Activated T-cell treated with anti-CD3 and anti-CD28 coated beads for 24 hours (primary cell): ENCODE measurements at places on chromosomes 7 and 10.

GRCh38 chr10:12795315-12796110 lies 206.0 kb downstream of the CCDC3 start:
- DNase-seq, result no peak

DNA sequence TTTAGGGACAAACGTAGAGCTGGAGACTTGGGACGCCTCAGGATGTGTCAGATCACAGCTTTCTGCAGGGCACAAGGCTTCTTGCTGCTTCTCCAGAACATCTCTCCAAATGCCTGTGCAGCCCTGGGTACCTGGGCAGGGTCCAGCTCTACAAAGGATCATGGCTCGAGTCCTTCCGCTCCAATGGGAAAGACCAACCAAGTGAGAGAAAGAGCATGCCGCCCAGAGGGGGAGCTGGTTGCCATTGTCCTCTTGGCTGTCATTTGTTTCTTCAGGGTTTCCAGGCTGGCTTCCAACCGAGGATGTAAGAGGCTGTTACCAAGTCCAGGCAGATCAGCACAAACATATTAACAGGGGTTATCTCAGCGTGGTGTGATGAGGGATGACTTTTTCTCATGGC lies 5.6 kb upstream of the LEP start:
- DNase-seq, result no peak

DNA sequence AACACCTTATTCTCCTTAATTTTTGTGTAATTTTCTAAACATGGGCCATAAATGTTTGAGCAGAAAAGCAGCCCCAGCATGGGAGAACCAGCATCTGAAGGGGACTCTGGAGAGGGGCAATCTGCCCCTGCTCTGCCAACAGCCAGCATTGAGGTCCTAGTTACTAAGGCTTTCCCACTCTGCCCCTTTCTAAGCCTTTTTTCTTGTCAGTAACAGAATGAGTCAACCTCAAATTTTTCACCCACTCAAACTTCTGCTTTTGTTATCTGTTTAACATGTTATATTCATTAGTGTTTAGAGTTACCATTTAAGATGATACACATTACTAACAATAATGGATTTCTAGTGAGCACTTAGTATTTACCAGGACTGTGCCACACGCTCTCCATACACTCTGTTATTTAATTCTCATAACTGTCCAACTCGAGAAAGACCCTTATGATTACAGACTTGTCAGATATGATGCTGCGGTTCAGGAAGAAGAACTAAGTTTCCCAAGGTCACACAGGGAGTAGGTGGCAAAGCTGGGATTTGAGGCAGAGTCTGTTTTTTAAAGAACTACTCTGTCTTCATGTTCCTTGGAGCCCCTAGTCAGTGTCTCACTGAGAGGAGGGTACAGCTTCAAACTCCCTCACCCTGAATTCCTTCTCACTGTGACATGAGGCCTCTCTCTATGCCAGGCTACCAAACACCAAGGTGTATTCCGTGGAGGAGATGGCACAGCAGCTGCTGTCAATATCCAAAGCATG lies 19.9 kb upstream of the GPAM start:
- DNase-seq, result no peak

GRCh38 chr10:33277135-33277536 lies 57.3 kb downstream of the NRP1 start:
- DNase-seq, result no peak

- no peak for DNase-seq
Measured at GRCh38 chr7:91164506-91164905, 99.7 kb upstream of the FZD1 start.

GRCh38 chr7:15209429-15209828 lies 306.9 kb upstream of the DGKB start:
- DNase-seq, result no peak

DNA sequence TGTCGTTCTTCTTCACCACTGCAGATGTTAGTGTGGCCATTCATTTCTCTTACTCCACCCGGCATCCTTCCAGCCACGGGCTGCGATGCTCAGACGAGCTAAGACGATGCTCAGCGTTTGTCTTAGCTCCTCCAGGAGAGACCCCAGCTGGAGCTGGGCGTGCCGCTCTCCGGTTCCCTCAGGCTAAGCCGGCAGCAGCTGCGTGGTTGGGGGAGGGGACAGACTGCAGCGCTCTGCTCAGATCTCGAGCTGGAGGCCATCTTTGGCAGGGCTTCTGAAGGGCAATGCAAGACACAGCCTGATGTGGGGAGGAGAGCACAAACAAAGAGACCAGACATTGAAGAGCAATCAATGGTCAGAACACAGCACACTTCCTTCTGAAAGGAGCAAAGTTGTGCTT lies 4.8 kb downstream of the INA start:
- DNase-seq, result no peak

- no peak for DNase-seq
Measured at GRCh38 chr10:96369890-96370583, 11.2 kb upstream of the OPALIN start.

- no peak for DNase-seq
Measured at GRCh38 chr7:6475433-6476186, 27.9 kb upstream of the DAGLB start.

DNA sequence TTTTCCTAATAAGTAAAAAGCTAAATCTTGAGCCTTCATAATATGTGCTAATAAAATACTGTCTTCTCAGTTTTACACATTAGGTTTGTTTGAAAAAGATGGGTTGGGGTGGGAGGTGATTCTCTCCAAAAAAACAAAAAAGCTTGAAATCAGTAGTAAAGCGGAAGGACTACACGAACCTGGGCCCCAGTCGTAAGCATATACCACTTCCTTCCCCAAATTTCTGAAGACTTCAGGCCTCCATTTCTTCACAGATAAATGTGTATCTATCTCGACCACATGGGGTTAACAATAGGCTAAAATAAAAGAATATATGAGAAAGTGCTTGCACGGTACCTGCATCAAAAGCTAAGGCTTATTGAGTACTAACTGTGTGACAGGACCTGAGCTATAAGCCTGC lies 51.6 kb upstream of the PAX2 start:
- no peak for DNase-seq

DNA sequence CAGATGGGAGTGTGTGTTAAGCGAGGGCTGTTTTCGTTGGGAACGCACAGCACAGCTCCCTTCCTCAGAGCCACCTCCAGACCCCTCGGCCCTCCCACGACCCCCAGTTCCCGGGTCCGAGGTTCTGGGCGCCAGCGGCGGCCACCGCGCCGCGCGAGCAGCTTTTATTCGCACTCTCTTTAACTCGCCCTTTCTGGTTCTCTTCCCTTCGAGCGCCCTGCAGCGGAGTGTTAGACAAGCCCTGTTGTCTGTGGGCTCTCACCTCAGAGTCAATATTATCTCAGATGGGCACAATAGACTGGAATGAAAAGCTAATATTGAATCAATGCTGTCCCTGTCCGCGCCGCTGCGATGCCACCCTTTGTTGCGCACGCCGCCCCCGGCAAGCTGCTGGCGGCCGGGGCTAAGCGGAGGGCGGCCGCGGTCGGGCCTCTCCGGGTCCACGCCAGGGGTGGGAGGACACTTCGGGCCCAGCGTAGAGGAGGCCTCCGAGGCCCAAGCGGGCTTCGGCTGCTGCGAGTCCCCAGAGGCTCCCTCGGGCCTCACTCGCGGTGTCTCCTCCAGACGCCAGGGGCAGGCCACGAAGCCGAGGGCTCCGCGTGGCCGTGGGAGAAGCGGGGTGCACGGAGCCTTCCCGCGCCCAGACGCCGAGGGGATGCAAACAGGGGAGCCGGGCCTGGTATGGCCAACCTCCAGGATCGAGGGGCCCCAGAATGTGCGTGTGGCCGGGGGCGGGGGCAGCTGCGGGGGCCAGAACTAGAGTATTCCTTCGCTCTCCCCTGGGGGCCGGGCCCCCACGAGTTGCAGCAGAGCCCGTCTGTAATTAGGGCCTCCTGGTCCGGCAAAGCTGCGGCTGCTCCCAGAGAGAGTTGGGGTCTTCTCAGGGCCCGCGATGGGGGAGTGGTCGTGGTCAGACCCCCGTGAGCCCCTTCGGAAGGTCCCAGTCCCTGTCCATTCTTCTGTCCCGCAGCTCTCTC lies 7.9 kb upstream of the EMX2 start:
- DNase-seq, result no peak

GRCh38 chr7:158395780-158396278 lies 191.8 kb downstream of the PTPRN2 start:
- no peak for DNase-seq

GRCh38 chr10:89625041-89625765 lies 19.8 kb downstream of the PANK1 start:
- DNase-seq, result no peak

DNA sequence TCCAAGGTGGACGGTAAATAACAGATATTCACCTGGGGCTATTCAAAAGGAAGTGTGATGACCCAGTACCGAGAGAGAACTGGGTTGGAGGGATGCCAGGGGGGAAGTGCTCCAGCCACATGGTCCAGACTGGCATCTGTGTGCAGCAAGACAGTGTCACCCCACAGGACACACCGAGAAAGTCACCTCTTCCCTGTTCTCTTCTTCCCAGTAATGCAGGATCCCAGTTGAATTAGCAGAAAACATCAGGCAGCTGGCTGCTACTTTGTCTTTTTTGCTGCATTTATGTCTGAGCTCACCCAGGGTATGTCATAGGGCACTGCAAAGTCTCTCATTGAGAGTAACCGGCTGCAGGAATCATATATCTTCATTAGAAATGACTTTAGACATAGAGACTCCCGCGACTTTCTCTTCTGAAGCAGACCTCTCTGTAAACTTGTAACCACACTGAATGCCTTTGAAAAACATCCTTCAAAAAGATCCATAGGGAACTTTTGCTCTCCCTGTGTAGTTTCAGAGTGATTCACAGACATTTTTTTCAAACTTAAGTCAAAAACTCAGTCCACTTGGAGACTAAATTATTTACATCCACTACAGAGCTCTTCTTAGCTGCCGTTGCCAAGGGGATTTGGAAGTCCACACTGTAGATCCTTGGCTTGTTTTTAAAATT lies 609.0 kb upstream of the DPP6 start:
- DNase-seq, result no peak

DNA sequence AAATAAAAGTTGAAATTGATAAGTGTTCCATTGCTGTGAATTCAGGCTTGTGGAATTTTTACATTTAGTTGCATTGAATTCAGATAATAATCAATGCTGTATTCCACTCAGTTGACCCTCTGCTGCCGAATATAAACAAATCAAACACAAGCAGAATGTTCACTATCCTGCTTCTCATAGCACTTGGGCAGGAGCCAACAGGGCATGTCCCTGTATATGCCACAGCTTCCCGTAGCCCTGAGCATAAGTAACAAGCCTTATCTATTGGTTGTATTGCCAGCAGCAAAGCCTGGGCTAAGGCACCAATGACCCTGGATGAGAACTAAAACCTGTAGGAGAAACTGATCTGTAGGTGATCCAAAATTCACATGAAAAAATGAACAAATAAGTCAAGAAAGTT lies 145.9 kb downstream of the ARHGAP12 start:
- no peak for DNase-seq

DNA sequence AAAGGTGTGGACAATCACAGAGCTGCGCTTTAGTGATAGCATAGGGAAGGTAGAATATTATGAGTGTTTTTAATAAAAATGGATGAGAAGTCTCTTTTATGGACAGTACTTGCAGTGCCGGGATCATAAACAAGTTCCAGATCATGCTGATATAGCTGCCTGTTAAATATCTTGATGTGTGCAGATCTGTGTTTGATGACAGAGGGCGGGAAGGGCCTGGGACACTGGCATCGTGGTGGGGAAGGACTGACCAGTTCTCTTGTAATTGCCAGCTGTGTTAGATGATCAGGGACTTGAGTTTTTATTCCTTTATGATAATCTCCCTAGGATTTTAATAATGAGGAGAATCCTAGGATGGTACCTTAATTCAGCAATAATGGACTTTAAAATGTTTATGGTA lies 14.6 kb downstream of the SND1 start:
- no peak for DNase-seq

GRCh38 chr10:3765146-3765545 lies 19.9 kb downstream of the KLF6 start:
- no peak for DNase-seq

DNA sequence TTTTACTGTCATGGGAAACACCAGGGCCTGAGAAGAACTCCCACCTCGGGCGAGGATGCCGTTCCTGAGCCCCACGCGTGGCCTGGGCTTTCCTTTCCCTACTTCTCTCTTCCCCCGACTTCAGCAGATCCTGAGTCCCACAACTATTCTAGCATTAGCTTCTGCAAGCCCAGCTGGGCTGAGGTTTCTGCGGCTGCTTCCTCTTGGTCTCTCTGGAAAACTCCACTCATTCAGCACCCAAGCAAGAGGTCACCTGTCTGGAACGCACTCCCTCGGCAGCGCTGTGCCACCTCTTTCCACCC lies 761 bp upstream of the DOCK1 start:
- no peak for DNase-seq

- DNase-seq, result no peak
Measured at GRCh38 chr7:123657304-123657685, 1.6 kb downstream of the LMOD2 start.

GRCh38 chr7:138873220-138873892 lies 75.4 kb upstream of the ATP6V0A4 start:
- no peak for DNase-seq

- DNase-seq, result no peak
Measured at GRCh38 chr7:150788474-150789269, 11.5 kb downstream of the TMEM176B start.

GRCh38 chr10:124049484-124049883 lies 43.9 kb downstream of the CHST15 start:
- DNase-seq, result no peak

DNA sequence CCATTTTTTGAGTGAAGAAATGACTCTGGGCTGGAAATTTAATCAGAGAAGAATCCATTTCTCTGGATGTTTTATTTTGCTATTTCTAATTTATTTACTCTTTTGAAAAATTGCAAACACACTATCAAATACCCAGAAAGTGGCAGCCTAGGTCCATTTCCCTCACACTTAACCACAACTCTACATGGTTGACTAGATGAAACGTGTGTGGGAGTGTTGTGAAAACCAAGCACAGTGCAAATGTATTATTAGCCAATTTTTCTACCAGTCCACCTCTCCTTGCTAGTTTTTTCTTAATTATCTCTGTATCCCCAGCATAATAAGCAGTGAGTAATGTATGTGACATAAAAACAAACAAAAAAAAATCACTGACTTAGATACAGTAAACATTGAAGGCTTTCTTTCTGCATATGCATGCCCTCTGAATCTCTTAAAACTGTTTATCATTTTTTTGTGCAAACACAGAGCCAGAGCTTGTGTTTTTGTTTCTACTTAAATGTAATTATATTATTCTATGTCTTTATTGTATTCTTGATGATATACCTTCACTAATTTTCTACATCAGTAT lies 30.9 kb downstream of the SCIN start:
- no peak for DNase-seq

GRCh38 chr7:104967088-104967487 lies 46.9 kb upstream of the KMT2E start:
- no peak for DNase-seq

DNA sequence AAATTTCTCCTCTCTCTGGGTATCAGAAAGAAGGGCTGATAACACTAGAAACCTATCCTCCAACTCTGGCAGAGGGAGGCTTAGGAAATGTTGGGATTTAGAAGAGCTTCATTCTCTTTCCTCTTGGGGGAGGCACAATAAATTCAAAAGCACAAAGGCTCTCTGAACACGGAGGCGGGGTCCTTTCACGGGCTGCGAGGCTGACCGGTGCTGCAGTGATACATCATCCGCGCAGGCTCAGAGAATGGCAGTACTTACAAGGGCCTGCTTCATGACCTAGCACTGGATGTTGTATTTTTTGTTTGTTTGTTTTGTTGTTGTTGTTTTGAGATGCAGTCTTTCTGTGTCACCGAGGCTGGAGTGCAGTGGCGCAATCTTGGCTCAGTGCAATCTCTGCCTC lies 306.2 kb downstream of the SORCS3 start:
- no peak for DNase-seq
